ENCODE measurements at places on chromosomes 6 and 20.

GRCh38 chr6:43871933-43872332, 101.9 kb downstream of the VEGFA start:
- DNase-seq: no peak

DNA sequence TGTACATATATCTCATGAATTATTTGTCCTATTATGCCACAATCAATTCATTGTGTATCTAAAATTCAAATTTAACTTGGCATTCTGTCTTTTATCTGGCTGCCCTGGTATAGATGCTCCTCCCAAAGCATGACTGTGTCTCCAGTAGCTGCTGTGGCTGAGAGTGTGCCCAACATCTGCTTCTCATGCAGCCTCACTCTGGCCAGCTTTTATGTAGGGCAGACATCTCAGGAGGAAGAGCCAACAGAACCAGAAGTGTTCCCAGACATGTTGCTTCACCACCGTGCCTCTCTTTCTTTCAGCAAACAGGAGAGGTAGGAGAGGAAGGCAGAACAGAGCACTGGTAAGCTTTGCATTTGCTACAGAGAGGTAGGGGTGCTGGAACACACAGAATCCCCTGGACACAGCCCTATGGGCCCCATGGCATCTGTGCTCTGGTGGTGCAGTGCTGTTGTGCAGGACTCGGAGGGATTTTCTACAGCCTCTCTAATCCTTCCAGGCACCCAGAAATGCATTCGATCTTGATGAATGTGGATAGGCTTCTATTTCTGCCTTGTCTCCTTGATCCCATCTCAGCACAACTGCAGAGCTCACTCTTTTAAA, 637.1 kb downstream of the UTRN start:
- DNase-seq: no peak

DNA sequence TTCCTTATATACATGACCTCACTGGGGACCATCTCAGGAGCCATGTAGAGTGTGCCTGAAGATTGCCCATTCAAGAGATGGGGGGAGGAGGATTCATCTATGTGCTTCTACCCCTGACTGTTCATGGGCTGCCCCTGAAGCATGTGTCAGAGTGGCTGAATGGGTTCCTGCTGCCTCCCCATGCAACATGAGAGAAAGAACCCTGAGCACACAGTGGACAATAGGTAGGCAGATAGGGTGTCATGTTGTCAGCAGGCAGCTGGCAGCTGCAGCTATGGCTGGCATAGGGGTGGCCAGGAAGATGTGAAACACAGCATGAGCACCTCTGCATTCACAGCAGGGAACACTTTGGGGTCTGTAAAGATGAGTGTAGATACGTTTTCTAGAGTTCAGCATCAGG, 208.4 kb upstream of the CNR1 start:
- no peak for DNase-seq

GRCh38 chr6:54847799-54848597, 1.4 kb downstream of the FAM83B start:
- DNase-seq: no peak

- DNase-seq: no peak
These were observed 6.9 kb downstream of the RIMS4 start for GRCh38 chr20:44803383-44803941.

DNA sequence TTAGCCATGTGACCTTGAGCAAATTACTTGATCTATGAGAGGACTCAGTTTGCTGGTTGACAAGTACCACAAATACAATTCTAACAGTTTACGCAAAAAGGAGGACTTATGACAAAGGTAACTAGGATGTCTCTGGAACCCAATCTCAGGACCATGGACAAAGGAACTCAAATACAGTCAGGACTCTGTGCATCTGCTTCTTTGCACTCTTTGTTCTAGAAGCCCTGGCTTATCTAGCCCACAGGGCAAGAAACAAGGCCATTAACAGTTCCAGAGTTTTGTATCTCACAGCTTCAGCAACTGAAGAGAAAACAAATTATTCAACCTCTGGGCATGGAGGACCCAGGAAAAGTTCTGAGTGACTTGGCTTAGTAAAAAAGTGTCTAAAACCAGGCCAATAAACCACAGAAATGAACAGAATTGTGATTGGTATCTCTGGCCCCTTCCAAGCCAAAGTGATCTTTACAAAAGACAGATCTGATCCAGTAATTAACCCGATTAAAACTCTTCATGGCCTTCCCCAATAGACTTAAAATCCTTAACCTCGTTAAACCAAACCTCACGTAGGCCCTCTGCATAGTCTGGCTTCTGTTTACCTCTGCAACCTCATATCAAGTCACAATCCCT, 5.9 kb downstream of the WASF1 start:
- DNase-seq: no peak

GRCh38 chr6:101344885-101345284, 48.6 kb upstream of the GRIK2 start:
- DNase-seq: no peak

- DNase-seq: no peak
These were observed 553.8 kb upstream of the PTCHD4 start for GRCh38 chr6:48664826-48665225.

GRCh38 chr6:11130605-11131004, 19.1 kb upstream of the ERVFRD-1 start:
- no peak for DNase-seq

- no peak for DNase-seq
These were observed 1.7 kb upstream of the C6orf141 start for GRCh38 chr6:49548613-49549304.

DNA sequence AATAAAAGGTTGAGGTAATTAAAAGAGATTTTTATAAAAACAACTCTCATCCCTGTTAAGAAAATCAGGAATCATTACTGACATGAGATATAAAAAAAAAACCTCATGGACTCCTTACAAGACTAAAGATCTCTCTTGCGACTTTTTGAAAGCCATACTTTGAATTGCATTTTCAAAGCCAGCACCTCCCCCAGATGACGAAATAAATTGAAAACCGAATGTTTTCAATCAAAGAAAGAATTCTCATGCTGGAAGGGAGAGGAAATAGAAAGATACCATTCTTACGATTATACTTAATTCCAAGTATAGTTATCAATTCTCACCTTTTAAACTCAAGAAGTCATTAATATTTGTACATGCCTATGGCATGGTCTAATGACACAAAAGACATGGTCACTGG, 452.3 kb downstream of the GJA1 start:
- no peak for DNase-seq

GRCh38 chr20:52269321-52269720, 77.7 kb upstream of the ZFP64 start:
- DNase-seq: no peak

DNA sequence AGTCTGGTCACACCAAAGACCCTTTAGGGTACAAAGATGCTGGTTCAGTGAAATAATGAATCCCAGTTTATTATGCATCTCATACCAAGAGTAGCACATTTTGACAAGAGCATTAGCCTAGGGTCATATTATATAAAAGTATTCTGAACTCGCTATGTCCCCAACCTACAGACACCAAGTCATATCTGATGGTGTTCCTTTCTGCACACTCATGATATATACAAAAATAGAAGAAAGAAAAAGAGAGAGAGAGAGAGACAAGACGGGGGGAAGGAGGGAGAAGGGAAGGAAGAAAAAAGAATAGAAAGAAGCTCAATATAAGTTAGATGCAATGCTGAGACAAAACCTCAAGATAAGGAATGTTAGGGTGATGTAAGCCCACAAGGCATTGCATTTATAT, 131.1 kb downstream of the DST start:
- DNase-seq: no peak

DNA sequence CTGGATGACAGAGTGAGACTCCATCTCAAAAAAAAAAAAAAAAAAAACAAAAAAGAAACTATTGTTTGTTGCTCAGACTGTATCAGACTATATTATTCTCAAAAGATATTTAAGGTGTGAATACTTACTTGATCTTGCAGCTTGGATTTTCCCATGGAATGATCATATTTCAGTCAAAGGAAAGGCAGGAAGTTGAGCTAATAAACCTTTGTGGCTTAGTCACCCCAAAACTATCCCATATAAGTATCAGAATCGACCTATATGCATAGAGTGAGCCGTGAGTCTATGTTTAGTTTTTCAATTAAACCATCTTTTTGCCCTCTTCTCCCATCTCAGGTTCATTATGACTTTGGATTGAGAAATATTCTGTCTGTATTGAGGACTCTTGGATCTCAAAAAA, 152.6 kb downstream of the DNAH8 start:
- no peak for DNase-seq

DNA sequence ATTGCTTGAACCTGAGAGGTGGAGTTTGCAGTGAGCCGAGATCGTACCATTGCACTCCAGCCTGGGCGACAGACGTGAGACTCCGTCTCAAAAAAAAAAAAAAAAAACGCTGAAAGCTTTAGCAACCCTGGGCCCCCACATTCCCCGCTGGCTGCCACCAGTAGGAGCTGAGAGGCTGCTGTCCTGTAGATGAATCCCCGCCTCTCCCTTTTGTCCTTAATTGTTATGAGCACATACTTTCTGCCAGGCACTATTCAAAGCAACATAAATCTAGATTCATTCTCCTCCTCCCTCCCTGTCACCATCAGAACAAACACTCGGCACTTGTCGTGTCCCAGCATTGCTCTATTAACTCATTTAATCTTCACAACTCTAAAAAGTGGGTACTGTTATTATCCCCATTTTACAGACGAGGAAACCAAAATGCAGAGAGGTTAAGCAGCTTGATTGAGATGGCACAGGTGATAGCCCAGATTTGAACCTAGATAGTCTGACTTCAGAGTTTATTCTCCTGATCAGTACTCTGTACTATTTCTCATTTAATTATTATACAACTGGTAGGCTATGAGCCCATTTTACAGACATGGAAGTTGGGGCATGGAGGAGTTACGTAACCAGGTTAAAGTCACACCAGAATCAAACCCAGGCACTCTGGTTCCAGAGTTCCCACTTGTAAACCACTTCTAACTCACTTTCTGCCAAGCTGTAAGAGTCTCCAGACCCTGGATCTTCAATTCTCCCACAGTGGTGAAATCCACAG, 97.4 kb downstream of the EYA2 start:
- DNase-seq: no peak

- no peak for DNase-seq
These were observed 54.8 kb upstream of the CCDC167 start for GRCh38 chr6:37554480-37554819.

- no peak for DNase-seq
These were observed 31.1 kb downstream of the BRPF3 start for GRCh38 chr6:36227379-36228228.

DNA sequence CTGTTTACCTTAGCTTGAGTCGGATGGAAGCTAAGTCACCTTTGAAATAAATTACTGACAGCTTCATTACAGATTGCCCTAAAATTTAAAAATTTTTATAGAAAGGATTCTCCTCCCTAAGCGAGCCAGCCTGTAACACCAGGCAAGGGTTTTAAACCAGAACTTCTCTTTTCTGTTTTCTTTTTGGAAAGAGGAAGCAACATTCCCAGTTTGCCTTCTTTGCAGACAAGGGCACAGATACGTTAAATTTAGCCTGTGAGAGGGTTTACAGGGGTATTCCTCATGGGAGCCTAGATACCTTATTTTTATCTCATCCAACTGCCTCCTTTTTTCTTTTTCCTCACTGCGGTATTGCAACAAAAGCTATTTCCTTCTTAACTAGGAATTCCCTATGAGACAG, 45.0 kb downstream of the GNAS start:
- no peak for DNase-seq

DNA sequence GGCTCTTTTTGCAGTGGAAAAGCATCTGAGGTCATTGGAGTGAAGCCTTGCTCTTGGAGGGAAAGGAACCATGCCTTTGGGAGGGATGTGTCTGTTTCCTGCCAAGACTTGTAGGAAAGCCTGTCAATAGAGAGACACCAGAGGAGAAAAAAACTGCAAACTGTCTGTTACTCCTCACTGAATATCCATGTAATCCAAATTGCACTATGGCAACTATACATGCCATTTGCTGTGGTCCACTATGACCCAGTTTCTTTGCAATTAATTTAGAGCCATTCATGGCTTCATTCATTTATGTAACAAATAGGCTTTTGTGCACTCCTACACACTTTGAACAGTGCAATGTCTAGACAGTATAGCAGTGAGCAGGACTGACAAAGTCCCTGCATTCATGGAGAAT, 296.5 kb downstream of the SLC35F1 start:
- DNase-seq: no peak
